Iris pigment epithelial cell (primary cell): ENCODE measurements at places on chromosomes 5 and 9.

DNA sequence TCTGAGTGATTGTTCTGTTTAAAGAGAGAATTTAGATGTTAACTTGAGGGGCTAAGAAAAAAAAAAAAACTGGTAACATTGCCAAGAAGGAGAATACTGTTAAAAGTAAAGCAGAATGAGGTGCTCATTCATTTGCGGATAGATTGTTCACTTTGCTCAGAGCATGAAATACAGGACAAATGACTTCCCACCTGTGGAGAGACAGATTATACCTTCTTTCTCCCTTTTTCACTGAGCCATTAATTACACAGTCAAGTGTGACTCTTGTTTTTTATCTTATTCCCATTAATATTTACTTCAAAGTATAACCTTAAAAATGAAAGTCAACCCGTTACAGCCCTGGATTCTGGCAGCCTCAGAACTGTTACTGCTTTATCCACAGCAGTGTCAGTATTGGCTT lies 264.5 kb downstream of the TAF11L14 start:
- DNase-seq: no peak

DNA sequence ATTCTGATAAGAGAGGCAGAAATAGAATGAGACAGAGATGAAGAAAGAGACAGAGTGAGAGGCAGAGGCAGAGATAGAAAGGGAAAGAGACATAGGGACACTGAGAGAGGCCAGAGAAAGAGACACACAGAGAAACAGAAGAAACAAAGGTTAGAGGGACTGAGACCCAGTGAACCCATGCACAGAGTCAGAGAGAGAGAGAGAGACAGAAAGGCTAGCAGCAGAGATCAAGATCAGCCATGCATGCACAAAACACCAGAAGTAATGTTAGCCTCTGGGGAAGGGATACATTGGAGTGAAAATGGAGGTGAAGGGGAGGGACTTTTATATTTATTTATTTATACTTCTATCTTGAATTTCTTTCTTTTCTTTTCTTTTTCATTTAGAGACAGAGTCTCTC lies 14.1 kb upstream of the SPARC start:
- DNase-seq: no peak

DNA sequence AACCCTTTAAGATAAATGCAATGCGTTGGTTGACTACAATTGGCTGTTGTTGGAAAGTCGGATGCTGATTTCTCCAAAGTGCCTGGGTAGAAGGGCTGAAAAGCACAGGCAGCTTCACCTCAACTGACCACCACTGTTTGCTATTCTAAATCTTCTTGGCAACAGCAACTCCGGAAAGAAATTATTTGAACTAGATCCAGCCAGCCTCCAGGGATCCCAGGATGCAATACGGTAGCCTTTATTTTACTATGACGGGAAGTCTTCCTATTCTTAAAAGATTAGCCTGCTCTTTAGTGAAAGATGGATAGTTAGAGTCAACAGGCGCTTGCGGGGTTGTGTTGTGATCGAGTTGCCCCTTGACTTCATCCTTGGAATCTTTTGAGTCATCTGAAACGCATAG lies 78.6 kb upstream of the KLF9 start:
- DNase-seq: peak; percentile 67

- DNase-seq: peak; percentile 94
These were observed 59.1 kb downstream of the ABCA1 start for GRCh38 chr9:104868687-104869404.

- no peak for DNase-seq
These were observed 77.3 kb downstream of the SLC1A1 start for GRCh38 chr9:4567601-4568000.

GRCh38 chr5:170745481-170746071 lies 37.9 kb upstream of the GABRP start:
- no peak for DNase-seq

- no peak for DNase-seq
These were observed 1.2 kb downstream of the SPRY4 start for GRCh38 chr5:142323480-142324135.

DNA sequence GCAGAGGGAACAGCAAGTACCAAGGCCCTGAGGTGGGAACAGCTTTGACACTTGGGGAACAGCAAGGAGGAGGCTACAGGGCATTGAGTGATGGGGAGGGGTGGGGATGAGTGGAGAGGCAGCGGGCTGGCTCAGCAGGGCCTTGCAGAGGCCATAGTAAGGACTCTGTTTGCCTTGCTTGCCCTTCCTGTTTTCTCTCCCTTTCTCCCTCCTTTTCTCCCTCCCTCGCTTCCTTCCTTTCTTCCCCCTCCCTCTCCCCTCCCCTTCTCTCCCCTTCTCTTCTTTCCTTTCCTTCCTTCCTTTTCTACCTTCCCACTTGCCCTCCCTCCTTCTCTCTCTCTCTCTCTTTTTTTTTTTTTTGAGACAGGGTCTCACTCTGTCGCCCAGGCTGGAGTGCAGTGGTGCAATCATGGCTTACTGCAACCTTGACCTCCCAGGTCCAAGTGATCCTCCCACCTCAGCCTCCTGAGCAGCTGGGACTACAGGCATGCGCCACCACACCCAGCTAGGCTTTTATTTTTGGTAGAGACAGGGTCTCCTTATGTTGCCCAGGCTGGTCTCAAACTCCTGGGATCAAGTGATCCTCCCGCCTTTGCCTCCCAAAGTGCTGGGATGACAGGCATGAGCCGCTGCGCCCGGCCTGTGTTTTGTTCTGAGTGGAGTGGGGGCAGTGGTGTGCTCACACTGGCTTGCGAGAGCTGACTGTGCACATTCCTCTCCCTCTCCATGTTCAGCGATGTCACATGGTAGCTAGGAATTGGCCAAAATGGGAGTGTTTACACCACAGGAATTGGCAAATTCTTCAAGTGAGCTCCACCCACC lies 17.1 kb downstream of the IER5L start:
- peak; percentile 91 for DNase-seq

- no peak for DNase-seq
These were observed 167.3 kb upstream of the IRX1 start for GRCh38 chr5:3428334-3428733.
